ENCODE measurements at places on chromosomes 2 and 18. TPM values are rescaled to one million over a fixed set of nuclear protein-coding genes. Genes with fewer than 3 reads are reported as not detected.
A peak's percentile ranks its signal among the peaks of the same experiment; 100 is the strongest.

DNA sequence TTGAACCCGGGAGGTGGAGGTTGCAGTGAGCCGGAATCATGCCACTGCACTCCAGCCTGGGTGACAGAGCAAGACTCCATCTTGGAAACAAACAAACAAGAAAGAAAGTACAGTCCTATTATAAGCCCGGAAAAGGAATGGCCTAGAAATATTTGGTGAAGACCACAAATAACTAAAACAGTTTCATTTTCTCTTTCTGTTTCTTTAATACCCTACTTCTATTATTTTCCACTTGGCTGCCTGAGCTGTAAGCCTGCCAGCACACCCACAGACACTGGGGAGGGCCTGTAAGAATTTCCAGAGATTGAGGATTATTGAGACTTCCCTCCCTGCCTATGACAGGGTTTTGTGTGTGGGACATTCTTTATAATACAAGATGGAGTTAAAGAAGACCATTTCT, 188.0 kb upstream of the DCC start:
- no peak overlapping the region for H3K27ac ChIP-seq
- H3K27me3 ChIP-seq = no peaks in the 10 kb centered on the region
- DNase-seq = no peak
- no peaks in the 10 kb centered on the region for H3K36me3 ChIP-seq
- no peak overlapping the region for H3K4me3 ChIP-seq

DNA sequence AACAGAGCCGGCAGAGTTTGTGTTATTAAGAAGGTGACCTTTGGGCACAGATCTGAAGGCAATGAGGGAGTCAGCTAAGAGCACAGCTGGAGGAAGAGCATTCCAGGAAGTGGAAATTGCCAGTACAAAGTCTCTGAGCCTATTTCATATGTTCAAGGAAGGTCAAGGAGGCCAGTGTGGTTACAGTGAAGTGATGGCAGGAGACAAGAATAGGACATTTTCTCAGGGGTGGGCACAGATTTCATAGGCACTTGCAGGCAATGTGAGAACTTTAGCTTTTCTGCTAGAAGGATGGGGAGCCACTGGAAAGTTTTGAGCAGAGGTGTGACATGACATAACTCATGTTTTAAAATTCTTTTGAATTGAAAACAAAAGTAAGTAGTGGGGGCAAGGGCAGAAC, 50.3 kb downstream of the ARHGAP25 start:
- H3K27ac ChIP-seq = no peak overlapping the region
- H3K27me3 ChIP-seq = no peaks in the 10 kb centered on the region
- H3K36me3 ChIP-seq = no peaks in the 10 kb centered on the region
- H3K4me3 ChIP-seq = no peak overlapping the region
- no peaks in the 10 kb centered on the region for H3K4me1 ChIP-seq

Gene GTF2A1L
- 1.6 TPM for total RNA-seq

GRCh38 chr2:162257425-162257824, 14.2 kb upstream of the FAP start:
- no peak overlapping the region for H3K27ac ChIP-seq
- H3K36me3 ChIP-seq = no peaks in the 10 kb centered on the region
- H3K4me3 ChIP-seq = no peak overlapping the region

DNA sequence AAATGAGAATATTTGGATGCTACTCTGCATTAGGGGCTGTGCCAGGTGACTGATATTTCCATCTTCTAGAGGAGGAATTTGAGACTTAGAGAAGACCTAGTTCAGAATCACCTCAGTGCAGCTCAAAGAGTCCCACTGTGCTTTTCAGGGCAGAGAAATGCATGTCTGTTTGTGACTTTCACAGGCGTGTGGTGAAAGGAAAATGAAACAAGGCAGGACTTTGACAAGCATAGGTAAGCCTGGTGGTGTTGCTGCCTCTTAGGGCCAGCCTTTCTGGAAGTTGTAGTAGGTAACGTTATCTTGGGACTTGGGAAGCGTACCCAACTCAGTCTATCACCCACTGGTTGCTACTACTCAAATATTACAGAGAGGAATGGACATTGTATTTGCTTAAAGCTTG, 2.6 kb downstream of the GPR39 start:
- H3K4me3 ChIP-seq = no peak overlapping the region
- DNase-seq = no peak
- no peaks in the 10 kb centered on the region for H3K4me1 ChIP-seq

- no peak for DNase-seq
- H3K27ac ChIP-seq = no peak overlapping the region
- peaks cover 100% of the 10 kb centered on the region for H3K27me3 ChIP-seq
- no peaks in the 10 kb centered on the region for H3K36me3 ChIP-seq
- H3K4me1 ChIP-seq = peaks cover 12% of the 10 kb centered on the region
Observed at GRCh38 chr2:176071330-176072291, 12.2 kb downstream of the EVX2 start.

DNA sequence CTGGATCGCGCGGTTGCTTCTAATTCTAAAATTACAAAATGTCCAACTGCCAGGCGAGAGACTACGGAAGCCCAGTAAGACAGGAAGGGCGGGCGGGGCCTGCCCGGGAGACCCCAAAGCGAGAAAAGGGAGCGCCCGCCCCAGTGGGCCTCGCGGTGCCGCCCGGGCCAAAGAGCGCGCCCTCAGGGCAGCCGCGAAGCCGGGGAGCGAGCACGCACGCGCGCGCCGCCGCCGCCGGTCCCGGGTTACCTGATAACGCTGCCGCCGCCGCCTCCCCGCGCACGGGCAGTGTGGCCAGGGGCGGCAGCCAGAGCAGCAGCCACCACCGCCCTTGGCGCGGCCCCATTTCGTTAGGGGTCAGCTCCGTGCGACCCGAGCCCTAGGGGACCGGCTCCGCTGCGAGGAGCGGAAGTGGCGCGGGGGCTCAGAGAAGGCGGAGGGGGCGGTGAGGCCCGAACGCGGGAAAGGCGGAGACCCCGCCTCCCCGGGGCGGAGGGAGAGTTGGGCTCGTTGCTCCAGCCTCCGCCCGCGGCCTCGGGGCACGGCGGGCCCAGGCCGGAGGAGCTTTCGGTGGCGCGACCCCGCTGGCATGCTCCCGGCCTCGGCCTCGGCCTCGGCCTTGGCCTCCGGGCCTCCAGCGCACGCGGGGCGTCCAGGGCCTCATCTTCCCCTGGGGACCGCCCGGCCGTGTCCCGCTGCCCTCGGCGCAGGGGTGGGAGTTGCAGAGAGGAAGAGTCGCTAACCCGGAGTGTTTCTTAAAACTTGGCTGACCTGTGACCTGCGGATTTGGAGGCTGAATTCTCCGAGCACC, at the start of gene NEMP2:
NEMP2 (minus strand) TSS at position 413 of the 811 bp plus-strand sequence; CDS start at position 346, 67 bp downstream.
- H3K27me3 ChIP-seq = no peaks in the 10 kb centered on the region
- peaks cover 6% of the 10 kb centered on the region for H3K36me3 ChIP-seq
- DNase-seq = peak; percentile 94
- peak within 1 kb of the TSS; percentile 86 for H3K27ac ChIP-seq

DNA sequence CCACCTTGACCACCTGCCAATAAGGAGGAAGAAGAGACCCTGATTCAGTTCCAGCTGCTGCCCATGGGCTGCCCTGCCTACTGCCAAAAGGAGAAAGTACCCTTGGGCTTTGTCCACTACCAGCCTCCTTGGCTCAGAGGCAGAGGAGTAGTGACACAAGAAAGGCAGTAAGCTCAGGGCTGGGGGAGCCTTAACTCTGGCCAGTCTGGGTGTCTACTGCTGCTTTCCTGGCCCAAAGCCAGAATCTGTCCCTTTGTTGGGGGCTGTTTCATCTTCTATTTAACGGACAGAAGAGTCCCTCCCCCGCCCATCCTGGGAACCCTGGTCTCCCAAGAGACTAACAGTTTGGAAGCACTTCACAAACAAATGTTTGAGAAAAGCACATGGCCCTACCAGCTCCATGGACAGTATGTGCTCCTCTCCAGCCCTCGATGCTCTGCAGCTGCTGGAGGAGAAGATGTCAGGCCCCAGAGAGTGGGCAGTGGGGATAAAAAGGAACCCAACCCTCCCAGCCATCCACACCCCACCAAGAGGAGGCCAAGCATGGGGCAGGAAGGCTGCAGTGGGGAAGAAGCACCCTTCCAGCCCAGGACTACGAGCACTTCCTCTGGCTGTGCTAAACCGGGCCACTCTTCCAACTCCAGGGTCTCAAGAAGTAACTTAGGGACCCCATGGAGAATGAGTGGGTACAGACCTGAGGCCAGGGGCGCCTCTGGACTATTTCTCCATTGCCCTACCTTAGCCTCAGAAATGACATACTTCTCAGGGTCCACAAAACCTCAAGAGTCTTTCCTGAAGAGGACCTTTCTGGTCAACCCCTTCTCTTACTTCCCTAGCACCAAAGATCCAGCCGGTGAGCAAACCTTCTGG, 1.2 kb downstream of the ATG9A start:
- no peak for DNase-seq
- no peak overlapping the region for H3K27ac ChIP-seq
- no peaks in the 10 kb centered on the region for H3K36me3 ChIP-seq
- H3K27me3 ChIP-seq = no peaks in the 10 kb centered on the region
- peaks cover 12% of the 10 kb centered on the region for H3K4me1 ChIP-seq

- no peaks in the 10 kb centered on the region for H3K27me3 ChIP-seq
- no peak overlapping the region for H3K4me3 ChIP-seq
- peaks cover 7% of the 10 kb centered on the region for H3K4me1 ChIP-seq
- H3K36me3 ChIP-seq = no peaks in the 10 kb centered on the region
- H3K27ac ChIP-seq = no peak overlapping the region
Observed at GRCh38 chr18:48347756-48348326, 61.3 kb downstream of the ZBTB7C start.

Gene ACKR3
- total RNA-seq = 1.6 TPM

GRCh38 chr2:119086327-119086726, 72.2 kb downstream of the C1QL2 start:
- no peaks in the 10 kb centered on the region for H3K36me3 ChIP-seq
- H3K4me1 ChIP-seq = peaks cover 5% of the 10 kb centered on the region
- H3K27ac ChIP-seq = no peak overlapping the region
- H3K27me3 ChIP-seq = no peaks in the 10 kb centered on the region

DNA sequence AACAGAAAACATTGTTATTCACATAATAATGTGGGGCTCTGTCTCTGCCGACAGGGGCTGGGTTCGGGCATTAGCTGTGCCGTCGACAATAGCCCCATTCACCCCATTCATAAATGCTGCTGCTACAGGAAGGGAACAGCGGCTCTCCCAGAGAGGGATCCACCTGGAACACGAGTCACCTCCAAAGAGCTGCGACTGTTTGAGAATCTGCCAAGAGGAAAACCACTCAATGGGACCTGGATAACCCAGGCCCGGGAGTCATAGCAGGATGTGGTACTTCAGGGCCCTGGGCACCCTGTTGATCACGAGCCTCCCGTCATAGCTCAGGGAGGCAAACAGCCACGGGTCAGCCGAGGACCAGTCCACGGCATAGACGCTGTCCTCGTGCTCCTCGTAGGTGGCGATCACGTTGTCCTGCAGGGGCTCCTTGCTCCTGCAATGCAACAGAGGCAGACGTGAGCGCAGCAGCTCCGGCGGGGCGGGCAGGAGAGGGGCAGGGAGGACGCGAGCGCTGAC, 188.5 kb downstream of the EIPR1 start:
- H3K36me3 ChIP-seq = no peaks in the 10 kb centered on the region
- no peak for DNase-seq
- H3K4me3 ChIP-seq = no peak overlapping the region
- H3K4me1 ChIP-seq = no peaks in the 10 kb centered on the region

Gene NOP58
- total RNA-seq = 99.4 TPM

Gene INPP1
- 0.50 TPM for total RNA-seq

DNA sequence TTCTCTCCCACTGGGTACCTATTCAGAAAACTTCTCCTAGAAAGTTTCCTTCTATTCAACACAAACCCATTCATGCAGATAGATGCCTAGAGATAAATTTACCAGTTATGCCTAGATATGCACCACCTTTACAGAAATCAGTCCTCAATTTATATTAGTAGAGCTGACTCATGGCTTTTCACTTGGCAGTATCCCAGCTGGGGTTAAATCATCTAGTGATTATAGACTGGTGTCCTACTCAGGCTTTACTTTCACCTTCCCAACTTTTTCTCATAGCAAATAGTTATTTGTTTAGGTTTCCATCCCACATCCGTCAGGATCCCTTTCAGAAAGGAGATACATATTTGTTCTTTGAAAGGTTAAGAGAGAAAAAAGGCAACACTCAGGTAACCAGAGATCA, 124.5 kb downstream of the AQP4 start:
- DNase-seq = no peak
- no peak overlapping the region for H3K4me3 ChIP-seq
- H3K4me1 ChIP-seq = peaks cover 10% of the 10 kb centered on the region
- H3K36me3 ChIP-seq = no peaks in the 10 kb centered on the region

DNA sequence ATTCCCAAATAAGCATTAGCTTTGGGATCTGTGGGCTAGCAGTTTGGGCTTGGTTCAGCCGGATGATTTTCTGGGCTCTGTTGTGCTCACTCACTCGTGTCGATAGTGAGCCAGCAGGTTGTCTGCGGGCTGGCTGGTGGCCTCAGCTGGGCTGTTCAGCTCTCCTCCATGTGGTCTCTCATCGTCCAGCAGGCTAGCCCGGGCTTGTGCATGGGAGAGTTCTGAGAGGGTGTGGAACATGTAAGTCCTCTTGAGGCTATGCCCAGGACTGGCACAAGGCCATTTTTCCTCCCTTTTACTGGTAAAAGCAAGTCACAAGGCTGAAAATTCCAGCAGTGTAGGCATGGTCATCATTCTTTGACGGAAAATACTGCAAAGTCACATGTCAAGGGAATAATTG, 38.5 kb downstream of the NTSR2 start:
- no peaks in the 10 kb centered on the region for H3K27me3 ChIP-seq
- H3K27ac ChIP-seq = no peak overlapping the region
- H3K4me3 ChIP-seq = no peak overlapping the region
- DNase-seq = no peak
- peaks cover 14% of the 10 kb centered on the region for H3K36me3 ChIP-seq

GRCh38 chr2:164146441-164146840, 410.6 kb upstream of the FIGN start:
- no peaks in the 10 kb centered on the region for H3K27me3 ChIP-seq
- no peak overlapping the region for H3K27ac ChIP-seq
- no peak for DNase-seq
- H3K4me3 ChIP-seq = no peak overlapping the region
- no peaks in the 10 kb centered on the region for H3K36me3 ChIP-seq

Gene CCNT2
- 108 TPM for total RNA-seq

Gene SULT6B1
- not detected for total RNA-seq

Gene LYG2
- total RNA-seq = not detected

Gene QPCT
- total RNA-seq = 0.19 TPM

- no peaks in the 10 kb centered on the region for H3K27me3 ChIP-seq
- H3K27ac ChIP-seq = no peak overlapping the region
- H3K4me1 ChIP-seq = peaks cover 12% of the 10 kb centered on the region
- H3K36me3 ChIP-seq = no peaks in the 10 kb centered on the region
- no peak for DNase-seq
Observed at GRCh38 chr2:67844024-67844540, 218.7 kb downstream of the C1D start.

DNA sequence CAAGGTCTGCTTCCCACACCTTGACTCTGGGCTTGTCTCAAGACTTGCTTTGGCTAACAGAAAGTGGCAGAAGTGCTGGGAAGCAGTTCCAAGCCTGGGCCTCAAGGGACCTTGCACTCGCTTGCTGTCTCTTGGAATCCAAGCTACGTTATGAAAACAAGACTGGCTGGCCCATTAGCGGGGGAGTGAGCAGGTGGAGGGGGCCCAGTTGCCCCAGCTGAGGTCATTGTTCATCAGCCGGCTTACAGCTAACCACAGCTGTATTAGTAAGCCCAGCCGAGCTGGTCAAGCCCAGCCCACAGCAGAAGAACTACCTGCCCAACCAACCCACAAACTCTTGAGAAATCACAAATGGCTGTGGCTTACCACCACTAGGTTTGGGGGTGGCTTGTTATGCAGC, 63.1 kb downstream of the MARCO start:
- DNase-seq = no peak
- no peak overlapping the region for H3K4me3 ChIP-seq
- H3K27me3 ChIP-seq = peaks cover 15% of the 10 kb centered on the region
- H3K27ac ChIP-seq = no peak overlapping the region
- no peaks in the 10 kb centered on the region for H3K4me1 ChIP-seq
- no peaks in the 10 kb centered on the region for H3K36me3 ChIP-seq

Measured in neural progenitor cell (in vitro differentiated cells).